NCI-H1092 (cell line): ENCODE measurements at places on chromosomes 16 and 17.

DNA sequence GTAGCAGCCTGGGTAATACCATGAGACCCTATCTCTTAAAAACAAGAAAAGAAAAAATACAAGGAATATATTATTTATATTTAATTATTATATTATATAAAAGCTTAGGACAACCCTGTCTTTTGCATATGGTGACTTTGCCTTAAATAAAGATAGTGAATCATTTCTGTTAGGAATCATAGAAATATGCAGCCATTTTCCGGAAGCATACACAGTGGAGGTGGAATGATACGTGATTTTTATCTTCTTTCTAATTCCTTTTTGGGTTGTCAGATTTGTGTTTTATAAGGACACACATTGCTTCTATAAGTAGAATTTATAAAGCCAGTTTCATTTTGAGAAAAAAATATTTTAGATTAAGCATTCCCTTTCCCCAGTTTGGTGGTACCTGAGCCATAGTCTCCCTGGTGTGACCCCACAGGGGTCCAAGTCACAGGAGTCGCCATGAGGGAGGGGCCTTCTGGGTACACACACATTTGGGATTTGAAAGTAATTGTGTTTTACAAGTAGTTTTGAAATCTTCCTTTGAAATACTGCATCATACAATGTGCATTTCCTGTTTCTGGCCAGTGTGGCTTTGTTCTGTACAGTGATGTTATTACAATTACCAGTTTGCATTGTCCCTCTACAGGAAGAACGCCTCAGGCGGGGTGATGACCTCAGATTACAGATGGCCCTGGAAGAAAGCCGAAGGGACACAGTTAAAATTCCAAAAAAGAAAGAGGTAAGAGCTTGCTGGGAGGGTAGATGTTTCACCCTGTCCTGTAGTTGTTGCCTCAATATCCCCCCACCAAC, 50.9 kb downstream of the B9D1 start:
- DNase-seq, result no peak

- DNase-seq, result no peak
Measured at GRCh38 chr16:27414788-27415431, 12.9 kb downstream of the IL21R start.

DNA sequence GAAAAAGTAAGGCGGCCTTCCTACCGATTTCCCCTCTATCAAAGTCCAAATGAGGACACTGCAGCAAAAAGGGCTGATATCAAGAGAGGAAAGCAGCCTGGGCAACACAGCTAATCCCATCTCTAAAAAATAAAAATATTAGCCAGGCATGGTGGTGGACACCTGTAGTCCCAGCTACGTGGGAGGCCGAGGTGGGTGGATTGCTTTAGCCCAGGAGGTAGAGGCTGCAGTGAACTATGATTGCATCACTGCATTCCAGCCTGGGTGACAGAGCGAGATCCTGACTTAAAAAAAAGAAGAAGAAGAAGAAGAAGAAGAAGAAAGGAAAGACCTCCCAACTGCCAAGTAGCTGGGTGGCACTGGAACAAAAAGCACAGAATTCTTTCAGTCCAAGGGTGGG, 14.4 kb downstream of the CACNB1 start:
- DNase-seq, result no peak

GRCh38 chr17:54749157-54749556, 151.5 kb upstream of the TOM1L1 start:
- no peak for DNase-seq

DNA sequence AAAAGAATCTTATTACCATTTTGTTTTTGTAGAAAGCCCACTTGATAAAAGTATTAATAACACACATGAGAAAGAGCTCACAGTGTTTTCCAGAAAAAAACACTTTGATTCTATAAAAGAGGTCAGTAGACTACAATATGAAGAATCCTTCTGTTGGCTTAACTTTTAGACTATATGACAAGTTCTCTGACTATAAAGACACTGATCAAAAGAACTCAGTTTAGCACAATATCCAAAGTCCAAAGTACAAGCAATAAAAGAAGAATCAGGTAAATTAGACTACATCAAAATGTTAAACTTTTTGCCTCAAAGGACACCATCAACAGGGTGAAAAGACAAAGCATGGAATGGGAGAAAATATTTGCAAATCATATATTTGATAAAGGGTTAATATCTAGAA, 11.2 kb upstream of the SMG1 start:
- DNase-seq, result no peak

- DNase-seq, result no peak
Measured at GRCh38 chr16:50814052-50814451, 72.2 kb downstream of the CYLD start.

GRCh38 chr16:73750639-73751038, 546.0 kb upstream of the PSMD7 start:
- DNase-seq, result no peak

GRCh38 chr17:48679385-48680096, 42.8 kb downstream of the PRAC1 start:
- no peak for DNase-seq

- DNase-seq, result peak; percentile 59
Measured at GRCh38 chr16:3157229-3158025, 22.6 kb downstream of the ZNF213 start.

GRCh38 chr17:38844261-38844757, 9.2 kb downstream of the RPL23 start:
- DNase-seq, result no peak

GRCh38 chr17:65633988-65634387, 72.5 kb upstream of the AXIN2 start:
- peak; percentile 8 for DNase-seq

DNA sequence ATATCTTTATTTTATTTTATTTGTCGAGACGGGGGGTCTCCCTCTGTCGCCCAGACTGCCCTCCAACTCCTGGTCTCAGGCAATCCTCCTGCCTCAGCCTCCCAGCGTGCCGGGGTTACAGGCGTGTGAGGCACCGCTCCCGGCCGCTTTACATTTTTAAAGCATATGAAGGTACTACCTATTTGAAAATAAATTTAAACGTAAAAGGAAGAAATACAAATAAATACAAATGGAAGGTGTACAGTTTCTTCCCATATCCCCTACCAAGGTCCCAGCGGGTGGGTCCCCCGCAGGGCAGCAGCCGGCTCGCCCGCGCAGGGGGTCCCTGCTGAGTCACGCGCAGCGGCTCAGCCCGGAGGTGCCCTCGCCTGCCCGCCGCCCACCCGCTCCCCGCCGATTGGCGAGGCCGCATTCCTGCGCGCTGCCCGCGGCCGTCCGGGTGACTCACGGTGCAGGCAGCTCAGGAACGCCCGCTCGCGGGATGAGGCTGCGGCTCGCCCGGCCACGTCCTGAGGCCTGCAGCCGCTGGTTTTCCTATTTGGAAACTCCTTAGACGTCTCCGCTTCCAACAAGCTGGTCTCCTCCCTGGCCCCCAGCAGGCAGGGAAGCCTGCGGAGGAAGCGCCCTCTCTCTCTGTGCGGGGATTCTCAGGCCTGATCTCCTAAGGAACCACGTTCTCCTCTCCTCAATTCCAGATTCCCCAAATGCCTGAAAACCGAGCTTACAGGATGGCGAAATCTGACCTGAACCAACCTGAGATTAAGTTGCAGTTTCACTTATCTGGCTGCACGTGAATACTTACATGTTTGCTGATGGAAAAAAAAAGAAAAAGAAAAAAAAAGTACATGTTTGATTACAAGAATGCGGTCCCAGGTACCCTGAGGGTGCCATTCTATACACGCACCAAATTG, 54.8 kb upstream of the MAP3K14 start:
- DNase-seq, result no peak

DNA sequence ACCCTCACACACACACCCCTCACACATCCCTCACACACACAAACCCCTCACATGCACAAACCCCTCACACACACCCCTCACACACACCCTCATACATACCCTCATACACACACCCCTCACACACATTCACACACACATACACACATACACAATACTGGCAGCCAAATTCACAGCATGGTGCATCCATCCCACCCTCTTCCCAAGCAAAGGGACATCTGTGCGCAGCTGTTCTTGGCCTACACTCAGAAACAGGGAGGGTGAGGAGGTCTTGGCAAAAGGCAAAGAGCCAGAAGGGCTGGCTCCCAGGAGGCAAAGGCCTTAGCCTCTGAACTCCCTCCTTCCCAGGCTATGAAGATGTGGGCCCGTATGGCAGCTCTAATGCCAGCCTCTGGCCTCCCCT, 23.4 kb downstream of the C17orf67 start:
- DNase-seq, result no peak
